Sigmoid colon (tissue), 7 donors: ENCODE measurements at places on chromosomes 16 and 17. TPM values are rescaled to one million over a fixed set of nuclear protein-coding genes. Genes with fewer than 3 reads are reported as not detected.

Gene LIG3
- 20.8 TPM for total RNA-seq

Gene CCL5
- not detected for total RNA-seq

Gene CHST6
- 2.5 TPM for total RNA-seq

Gene ABCC12
- total RNA-seq = not detected

Gene NPIPB9
- 7.5 TPM for total RNA-seq

Gene SLC13A2
- under 0.01 TPM for total RNA-seq

Gene ASIC2
- not detected for total RNA-seq

- no peak overlapping the region for H3K4me3 ChIP-seq
- H3K4me1 ChIP-seq = no peaks in the 10 kb centered on the region
- no peak for DNase-seq
- no peak overlapping the region for H3K27ac ChIP-seq
Observed at GRCh38 chr17:74186498-74186897, 17.0 kb upstream of the RPL38 start.

GRCh38 chr16:57262841-57263540 lies 17.9 kb downstream of the ARL2BP start:
- DNase-seq = peak; percentile 30
- no peak overlapping the region for H3K4me3 ChIP-seq
- H3K4me1 ChIP-seq = no peaks in the 10 kb centered on the region

- peaks cover 23% of the 10 kb centered on the region for H3K4me1 ChIP-seq
- no peak for DNase-seq
- no peaks in the 10 kb centered on the region for H3K36me3 ChIP-seq
- H3K27me3 ChIP-seq = no peaks in the 10 kb centered on the region
Observed at GRCh38 chr16:4353675-4354074, 2.6 kb upstream of the PAM16 start.

GRCh38 chr17:59287452-59287851 lies 44.0 kb upstream of the YPEL2 start:
- H3K4me3 ChIP-seq = no peak overlapping the region
- H3K27ac ChIP-seq = no peak overlapping the region
- H3K36me3 ChIP-seq = no peaks in the 10 kb centered on the region
- DNase-seq = no peak
- H3K27me3 ChIP-seq = no peaks in the 10 kb centered on the region

GRCh38 chr17:39551879-39552278 lies 55.8 kb downstream of the NEUROD2 start:
- peaks cover 84% of the 10 kb centered on the region for H3K36me3 ChIP-seq
- no peak overlapping the region for H3K27ac ChIP-seq
- peaks cover 11% of the 10 kb centered on the region for H3K4me1 ChIP-seq
- no peak for DNase-seq

DNA sequence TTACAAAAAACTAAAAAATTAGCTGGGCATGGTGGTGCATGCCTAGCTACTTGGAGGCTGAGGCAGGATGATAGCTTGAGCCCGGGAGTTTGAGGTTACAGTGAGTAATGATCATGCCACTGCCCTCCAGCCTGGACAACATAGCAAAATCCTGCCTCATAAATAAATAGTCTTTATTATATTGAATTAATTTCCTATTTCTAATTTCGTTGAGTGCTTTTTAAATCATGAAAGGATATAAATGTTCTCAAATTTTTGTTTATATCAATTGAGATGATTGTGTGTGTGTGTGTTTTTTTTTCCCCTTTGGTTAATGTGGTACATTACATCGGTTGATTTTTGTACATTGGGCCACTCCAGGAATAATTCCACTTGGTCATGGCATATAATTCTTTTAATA lies 32.0 kb upstream of the AQP8 start:
- H3K36me3 ChIP-seq = no peaks in the 10 kb centered on the region
- no peak overlapping the region for H3K4me3 ChIP-seq
- no peaks in the 10 kb centered on the region for H3K27me3 ChIP-seq
- no peaks in the 10 kb centered on the region for H3K4me1 ChIP-seq
- DNase-seq = no peak
